ENCODE measurements at places on chromosomes 13 and 19. TPM values are rescaled to one million over a fixed set of nuclear protein-coding genes. Genes with fewer than 3 reads are reported as not detected.

The COX7A1 gene
- not detected for total RNA-seq

DNA sequence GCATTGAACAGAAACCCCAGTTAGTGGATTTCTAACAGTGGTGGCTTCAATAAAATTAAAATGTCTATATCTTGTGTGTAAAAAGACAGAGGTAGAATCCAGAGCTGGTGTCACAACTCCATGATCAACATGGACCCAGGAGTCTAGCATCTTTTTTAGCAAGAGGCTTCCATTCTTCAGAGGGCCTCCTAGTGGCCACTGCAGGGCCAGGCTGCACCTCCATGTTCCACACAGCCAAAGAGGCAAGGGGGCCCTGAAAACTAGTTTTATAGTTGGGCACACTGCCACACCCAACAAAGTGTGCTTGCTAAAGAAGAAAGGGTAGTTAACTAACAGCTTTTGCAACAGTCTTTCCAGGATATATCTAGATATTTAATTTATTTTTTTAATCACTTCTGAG is 12.9 kb downstream of the N4BP2L1 start:
- H3K27ac ChIP-seq = no peak overlapping the region
- no peaks in the 10 kb centered on the region for H3K4me1 ChIP-seq
- H3K36me3 ChIP-seq = peaks cover 18% of the 10 kb centered on the region
- no peak overlapping the region for H3K4me3 ChIP-seq
- DNase-seq = peak; percentile 42

The LGI4 gene
- 0.69 TPM for total RNA-seq

DNA sequence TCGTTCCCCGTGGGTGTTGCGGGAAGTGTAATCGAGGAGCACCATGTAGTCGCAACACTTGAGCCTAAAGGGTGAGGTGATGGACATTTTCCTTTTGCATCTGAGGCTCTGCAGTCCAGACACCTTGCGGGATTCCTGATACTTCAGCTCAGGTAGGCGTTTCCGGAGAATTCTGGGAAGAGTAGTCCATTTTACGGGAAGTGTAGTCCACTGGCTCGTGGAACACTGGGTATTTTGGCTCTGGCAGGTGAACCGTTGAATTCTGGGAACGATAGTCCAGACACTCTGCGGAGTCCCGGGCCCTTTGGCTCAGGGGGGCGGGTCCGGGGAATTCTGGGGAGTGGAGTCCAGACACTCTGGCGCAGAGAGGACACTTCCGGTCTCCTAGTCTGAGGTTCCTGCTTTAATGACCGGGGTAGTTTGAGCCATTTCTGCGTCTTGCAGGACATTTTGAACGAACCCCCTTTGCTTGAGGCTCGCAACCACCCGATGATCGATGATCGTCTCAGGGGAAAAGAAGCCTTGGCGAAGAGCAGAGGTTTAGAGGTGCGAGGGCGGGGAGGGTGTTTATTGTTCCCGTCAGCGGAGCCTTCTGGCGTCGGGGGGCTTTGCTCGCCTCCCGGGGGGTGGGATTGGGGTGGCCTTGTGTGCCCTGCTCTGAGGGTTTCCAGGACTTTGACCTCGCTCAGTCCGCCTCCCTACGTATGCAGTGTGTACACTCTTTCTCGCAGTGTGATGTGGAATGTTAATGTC is at the start of gene ZNF223:
Gene ZNF223 (plus strand): TSS at position 387 of the 753 bp plus-strand sequence. CDS start 3,141 bp downstream, outside the sequence.
- H3K27me3 ChIP-seq = no peaks in the 10 kb centered on the region
- no peak within 1 kb of the TSS for H3K27ac ChIP-seq
- peaks cover 17% of the 10 kb centered on the region for H3K4me1 ChIP-seq
- peaks cover 5% of the 10 kb centered on the region for H3K36me3 ChIP-seq
- DNase-seq = peak; percentile 70

The NKPD1 gene
- 0.73 TPM for total RNA-seq

DNA sequence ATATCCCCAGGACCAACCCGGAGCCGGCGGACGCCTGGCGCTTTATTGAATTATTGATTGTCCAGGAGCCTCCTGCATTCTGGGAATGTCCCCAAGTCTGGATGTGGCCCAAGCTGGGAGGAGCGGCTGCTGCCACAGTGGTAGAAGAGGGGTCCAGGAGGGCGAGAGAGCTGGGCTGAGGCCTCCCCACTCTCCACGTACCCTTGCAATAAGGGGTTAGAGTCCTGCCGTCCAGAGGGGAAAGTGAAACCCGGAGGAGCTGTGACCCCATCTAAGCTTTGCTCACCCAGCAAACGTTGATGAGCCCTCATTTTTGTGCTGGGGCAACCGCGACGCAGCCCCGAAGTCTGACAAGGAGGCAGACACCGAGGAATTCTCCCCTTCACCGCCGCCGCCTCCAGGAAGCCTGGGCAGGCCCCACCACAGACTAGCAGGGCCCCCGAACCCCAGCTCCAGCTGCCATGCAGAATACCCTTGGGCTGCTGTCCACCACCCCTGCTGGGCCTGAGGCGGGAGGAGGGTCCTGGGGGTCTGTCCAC is 1.4 kb upstream of the C2CD4C start:
- no peak overlapping the region for H3K27ac ChIP-seq
- H3K27me3 ChIP-seq = peaks cover 50% of the 10 kb centered on the region
- no peaks in the 10 kb centered on the region for H3K36me3 ChIP-seq
- peaks cover 23% of the 10 kb centered on the region for H3K4me1 ChIP-seq

The PTPRH gene
- total RNA-seq = not detected

DNA sequence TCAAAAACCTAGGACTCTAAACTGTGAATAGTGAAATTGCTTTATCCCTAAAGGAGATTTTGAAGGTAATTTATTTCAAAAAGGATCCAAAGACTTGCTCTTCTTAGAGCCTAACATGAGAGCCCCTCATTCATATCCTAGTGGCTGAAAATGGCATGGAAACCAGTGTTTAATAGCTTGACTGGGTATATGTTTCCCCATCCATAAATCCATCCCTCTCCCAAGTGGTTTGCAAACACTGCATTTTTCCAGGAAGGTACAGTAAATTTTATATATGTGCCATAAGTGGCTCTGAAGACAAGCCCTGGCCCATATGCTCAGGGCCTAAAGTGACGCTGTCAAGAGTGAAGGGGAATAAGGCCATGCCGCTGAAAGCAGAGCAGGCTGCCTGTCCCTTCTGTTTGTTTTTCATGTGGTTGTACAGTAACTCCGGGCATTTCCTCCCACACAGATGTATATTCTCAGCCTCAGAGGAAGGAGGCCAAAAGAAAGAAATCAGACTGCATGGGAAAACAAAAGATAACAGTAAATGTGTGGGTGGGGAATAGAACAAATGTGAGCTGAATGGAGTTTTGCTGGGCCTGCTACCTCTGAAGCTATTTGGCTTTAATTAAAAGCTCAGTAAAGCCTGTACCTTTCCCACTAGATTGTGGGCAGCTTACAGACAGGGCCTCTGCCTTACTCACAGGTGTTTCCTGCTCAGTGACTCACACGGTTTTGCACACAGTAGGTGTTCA is 181.9 kb downstream of the PCDH9 start:
- H3K4me3 ChIP-seq = no peak overlapping the region
- no peaks in the 10 kb centered on the region for H3K27me3 ChIP-seq
- no peaks in the 10 kb centered on the region for H3K36me3 ChIP-seq

- no peak for DNase-seq
- H3K27me3 ChIP-seq = no peaks in the 10 kb centered on the region
- H3K4me3 ChIP-seq = no peak overlapping the region
- no peak overlapping the region for H3K27ac ChIP-seq
- H3K36me3 ChIP-seq = no peaks in the 10 kb centered on the region
These were observed 549.6 kb upstream of the SLC10A2 start for GRCh38 chr13:103615771-103616170.

GRCh38 chr19:55672418-55672817 is 2.6 kb upstream of the EPN1 start:
- H3K36me3 ChIP-seq = peaks cover 52% of the 10 kb centered on the region
- no peak overlapping the region for H3K4me3 ChIP-seq
- H3K27me3 ChIP-seq = no peaks in the 10 kb centered on the region
- peaks cover 49% of the 10 kb centered on the region for H3K4me1 ChIP-seq
- DNase-seq = no peak
- no peak overlapping the region for H3K27ac ChIP-seq

The TUBA3C gene
- not detected for total RNA-seq

DNA sequence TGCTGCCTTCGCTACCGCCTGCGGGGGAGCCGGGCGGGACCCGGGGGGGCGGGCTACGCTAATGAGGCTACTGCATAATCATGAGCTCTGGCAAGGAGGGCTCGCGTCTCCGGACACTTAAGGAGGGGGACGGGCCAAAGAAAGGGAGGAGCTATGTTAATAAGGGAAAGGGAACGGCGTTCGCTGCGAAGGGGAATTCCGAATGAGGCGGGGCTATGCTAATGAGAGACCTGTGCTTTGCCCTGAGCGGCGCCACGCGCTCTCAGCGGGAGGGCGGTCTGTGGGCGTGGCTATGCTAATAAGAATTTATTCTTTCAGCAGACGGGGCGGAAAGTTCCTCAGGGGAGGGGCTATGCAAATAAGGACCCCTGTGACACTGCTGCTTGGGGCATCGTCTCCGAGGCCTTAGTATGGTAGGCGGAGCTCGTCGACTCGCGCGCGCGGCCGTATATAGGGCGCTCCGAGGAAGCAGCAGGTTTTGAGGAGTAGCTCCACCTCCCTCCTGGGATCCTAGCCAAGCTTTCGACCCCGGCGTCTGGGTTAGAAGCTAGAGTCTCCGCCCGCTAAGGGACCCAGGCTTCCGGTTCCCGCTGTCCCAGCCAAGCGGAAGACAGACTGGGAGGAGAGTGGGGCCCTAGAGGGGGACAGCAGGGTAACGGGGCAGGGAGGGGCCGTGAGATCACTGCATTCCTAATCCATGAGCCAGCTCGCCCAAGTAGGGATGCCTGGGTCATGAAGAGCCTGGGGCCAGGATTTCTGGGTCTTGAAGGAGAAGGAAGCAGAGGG is at the start of gene RRAS:
Gene RRAS (minus strand): TSS at position 31 of the 786 bp plus-strand sequence. CDS start 45 bp downstream, outside the sequence.
- H3K27me3 ChIP-seq = no peaks in the 10 kb centered on the region
- peaks cover 8% of the 10 kb centered on the region for H3K36me3 ChIP-seq
- H3K4me1 ChIP-seq = peaks cover 64% of the 10 kb centered on the region
- H3K27ac ChIP-seq = peak within 1 kb of the TSS; percentile 91
- DNase-seq = peak; percentile 100

GRCh38 chr13:71879129-71879535 is 12.1 kb upstream of the DACH1 start:
- H3K36me3 ChIP-seq = no peaks in the 10 kb centered on the region
- DNase-seq = no peak
- H3K27me3 ChIP-seq = no peaks in the 10 kb centered on the region
- H3K27ac ChIP-seq = no peak overlapping the region
- H3K4me1 ChIP-seq = no peaks in the 10 kb centered on the region

DNA sequence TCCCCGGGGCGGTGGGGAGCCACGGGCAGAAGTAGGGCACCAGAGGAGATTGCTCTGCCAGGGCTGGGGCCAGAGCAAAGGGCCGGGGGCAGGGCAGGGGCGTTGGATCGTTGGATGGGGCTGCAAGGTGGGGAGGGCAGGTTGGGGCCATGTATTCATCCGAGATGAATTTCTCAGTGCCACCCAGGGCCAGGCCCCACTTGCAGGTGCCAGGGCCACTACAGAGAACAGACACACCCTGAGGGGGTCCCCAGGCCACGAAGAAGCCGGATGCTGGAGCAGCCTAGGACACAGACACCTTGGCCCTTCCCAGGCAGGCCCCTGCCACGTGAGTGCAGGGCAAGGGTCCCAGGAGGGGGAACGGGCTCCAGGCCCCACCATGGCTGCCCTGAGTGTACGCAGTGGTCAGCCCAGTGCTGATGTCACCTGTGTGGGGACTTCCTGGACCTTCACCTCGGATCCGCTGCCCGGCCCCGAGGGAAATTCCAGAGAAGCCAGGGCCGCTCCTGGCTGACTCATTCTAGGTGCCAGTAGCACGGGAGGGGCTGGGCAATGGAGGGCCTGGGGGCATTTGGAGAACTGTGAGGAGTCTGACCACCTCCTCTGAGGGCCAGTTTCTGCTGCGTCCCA is 9.6 kb upstream of the SBNO2 start:
- H3K27me3 ChIP-seq = no peaks in the 10 kb centered on the region
- DNase-seq = no peak
- peaks cover 10% of the 10 kb centered on the region for H3K4me1 ChIP-seq
- H3K4me3 ChIP-seq = no peak overlapping the region
- no peaks in the 10 kb centered on the region for H3K36me3 ChIP-seq
- H3K27ac ChIP-seq = no peak overlapping the region

DNA sequence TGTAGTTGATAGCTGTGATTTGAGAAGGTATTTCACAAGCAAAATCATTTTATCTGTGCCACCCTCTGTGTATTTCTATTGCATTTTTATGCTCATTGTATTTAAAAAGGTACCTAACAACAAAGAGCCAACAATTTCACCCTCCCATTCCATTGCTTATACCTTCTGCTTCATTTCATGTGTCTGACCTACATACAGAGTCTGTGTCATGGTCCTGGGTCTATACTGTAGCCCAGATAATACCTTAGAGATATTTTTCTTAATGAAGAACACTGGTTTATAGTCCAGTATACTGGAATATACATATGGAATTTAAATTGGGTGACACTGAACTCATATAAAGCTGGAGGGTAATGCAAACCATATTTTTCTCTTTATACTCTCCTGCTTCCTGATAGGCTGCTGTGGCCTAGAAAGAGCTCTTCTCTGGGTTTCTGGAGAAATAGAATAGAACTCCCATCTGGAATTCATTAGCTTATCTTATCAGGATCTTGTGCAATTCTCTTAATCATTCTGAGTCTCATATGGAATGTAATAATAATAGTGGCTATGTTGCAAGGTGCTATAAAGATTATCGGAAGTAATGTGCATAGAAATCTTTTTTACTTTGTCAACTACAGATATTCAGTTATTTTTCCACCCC is 31.8 kb upstream of the SPART start:
- H3K36me3 ChIP-seq = no peaks in the 10 kb centered on the region
- H3K4me3 ChIP-seq = no peak overlapping the region
- peaks cover 11% of the 10 kb centered on the region for H3K27me3 ChIP-seq
- DNase-seq = no peak

DNA sequence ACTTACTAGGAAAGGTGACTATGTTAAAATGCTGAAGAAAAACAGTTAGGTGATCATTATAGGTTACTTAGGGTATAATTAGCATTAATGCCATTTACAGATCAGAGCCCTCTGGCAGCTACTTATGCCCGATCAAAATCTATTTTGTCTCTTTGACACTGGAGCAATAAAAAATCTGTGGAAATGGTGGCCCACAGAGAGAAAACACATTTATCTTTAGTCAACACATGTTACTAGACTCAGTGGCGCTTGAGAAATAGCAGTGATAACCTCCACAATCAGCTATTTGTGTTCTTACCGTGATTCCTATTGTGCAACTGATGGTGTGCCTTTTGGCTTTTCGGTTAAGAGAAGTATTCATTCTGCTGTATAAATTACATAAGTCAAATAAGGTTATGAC is 1519.6 kb downstream of the PCDH9 start:
- DNase-seq = no peak
- H3K36me3 ChIP-seq = no peaks in the 10 kb centered on the region
- no peak overlapping the region for H3K27ac ChIP-seq
- H3K4me3 ChIP-seq = no peak overlapping the region

GRCh38 chr19:29777781-29778309 is 33.9 kb upstream of the CCNE1 start:
- H3K27ac ChIP-seq = no peak overlapping the region
- no peaks in the 10 kb centered on the region for H3K36me3 ChIP-seq
- DNase-seq = no peak
- no peaks in the 10 kb centered on the region for H3K27me3 ChIP-seq
- H3K4me3 ChIP-seq = no peak overlapping the region
- H3K4me1 ChIP-seq = no peaks in the 10 kb centered on the region

GRCh38 chr13:97306645-97307044 is 84.5 kb downstream of the MBNL2 start:
- H3K27me3 ChIP-seq = no peaks in the 10 kb centered on the region
- no peak for DNase-seq
- peaks cover 8% of the 10 kb centered on the region for H3K4me1 ChIP-seq

- H3K4me1 ChIP-seq = peaks cover 5% of the 10 kb centered on the region
- no peak for DNase-seq
- H3K27me3 ChIP-seq = no peaks in the 10 kb centered on the region
- H3K36me3 ChIP-seq = no peaks in the 10 kb centered on the region
These were observed 31.2 kb upstream of the KLF2 start for GRCh38 chr19:16293118-16294091.

The KLK12 gene
- total RNA-seq = not detected

The CDC42EP5 gene
- total RNA-seq = not detected
